ENCODE measurements at places on chromosomes 2 and 18.

DNA sequence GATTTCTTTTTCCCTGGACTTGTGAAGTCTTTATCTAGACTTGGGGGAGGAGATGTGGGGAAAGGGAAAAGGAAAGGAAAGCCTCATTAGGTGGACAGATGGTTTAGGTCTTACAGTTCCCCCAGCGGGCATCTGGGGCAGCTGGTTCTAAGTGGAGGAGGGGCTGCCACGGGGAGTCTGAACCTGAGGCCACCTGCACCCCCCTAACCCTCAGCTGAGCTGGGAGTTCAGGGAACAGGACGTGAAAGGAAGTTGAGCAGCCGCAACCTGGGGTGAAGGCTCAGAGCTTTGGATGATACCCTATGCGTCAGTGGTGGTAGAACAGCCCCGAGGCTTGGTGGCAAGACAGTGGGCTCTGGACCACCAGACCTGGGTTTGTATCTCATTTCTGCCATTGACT lies 26.8 kb downstream of the ITM2C start:
- DNase-seq, result no peak

DNA sequence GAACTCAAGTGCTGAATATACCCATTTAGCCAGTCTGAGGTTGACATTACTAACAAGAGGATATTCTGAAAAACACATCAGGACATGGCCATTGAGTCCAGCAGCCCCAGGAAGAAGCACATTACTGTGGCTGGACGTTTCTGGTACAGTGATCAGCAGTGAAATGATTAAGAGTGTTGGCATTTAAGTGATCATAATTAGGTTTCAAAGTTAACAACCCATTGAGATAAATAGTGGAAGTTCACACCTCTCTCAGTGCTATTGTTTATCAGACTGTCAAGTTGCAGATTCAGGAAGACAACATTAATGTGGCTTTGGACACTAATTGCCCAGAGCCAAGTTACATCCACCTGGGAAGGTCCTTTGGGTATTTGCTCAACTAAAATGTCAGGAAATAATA lies 139.5 kb upstream of the GAREM1 start:
- DNase-seq, result no peak

GRCh38 chr2:168149150-168149974 lies 98.0 kb downstream of the STK39 start:
- no peak for DNase-seq

GRCh38 chr2:171163261-171163660 lies 2.6 kb upstream of the TLK1 start:
- DNase-seq, result no peak

DNA sequence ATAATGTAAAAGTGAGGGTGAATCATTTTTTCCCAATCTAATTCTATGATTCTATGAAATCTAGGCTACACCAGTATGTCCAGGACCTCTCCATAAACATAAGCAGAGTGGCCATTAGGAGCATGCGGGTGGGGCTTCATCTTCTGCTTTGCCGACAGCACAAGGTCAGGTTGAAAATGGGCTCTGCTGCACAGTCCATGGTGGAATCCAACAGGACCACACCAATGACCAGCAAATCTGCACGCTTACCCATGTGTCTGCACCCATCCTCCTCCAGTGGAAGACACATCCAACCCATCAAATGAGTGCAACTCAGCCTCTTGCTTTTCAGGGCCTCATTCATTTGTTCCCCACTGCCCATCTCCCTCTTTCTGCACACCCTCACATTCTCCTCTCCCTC lies 43.3 kb upstream of the SKOR2 start:
- DNase-seq, result no peak
